ENCODE measurements at places on chromosomes 4 and X.
A peak's percentile ranks its signal among the peaks of the same experiment; 100 is the strongest.

DNA sequence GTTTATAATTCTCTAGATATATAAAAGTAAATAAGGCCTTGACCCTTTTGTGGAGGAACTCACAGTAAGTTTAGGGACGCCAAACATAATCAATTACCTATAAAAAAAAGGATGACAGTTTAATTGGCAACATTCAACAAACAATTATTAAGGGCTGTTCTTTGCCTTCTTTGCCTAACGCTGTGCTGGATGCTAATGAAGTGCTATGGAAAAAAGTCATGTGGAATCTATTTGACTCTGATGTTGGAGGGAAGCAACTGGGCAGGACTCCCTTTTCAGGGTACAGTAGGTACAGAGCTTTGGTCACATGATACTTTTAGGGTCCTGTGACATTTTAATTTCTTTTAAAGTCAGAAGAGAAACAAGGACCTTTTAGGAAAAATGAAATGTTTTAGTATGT lies 91.1 kb downstream of the PCDH7 start:
- no peak for DNase-seq

- DNase-seq, result no peak
Measured at GRCh38 chr4:11038926-11039325, 354.4 kb upstream of the CLNK start.

GRCh38 chr4:60544981-60545380 lies 655.1 kb upstream of the ADGRL3 start:
- DNase-seq, result no peak

DNA sequence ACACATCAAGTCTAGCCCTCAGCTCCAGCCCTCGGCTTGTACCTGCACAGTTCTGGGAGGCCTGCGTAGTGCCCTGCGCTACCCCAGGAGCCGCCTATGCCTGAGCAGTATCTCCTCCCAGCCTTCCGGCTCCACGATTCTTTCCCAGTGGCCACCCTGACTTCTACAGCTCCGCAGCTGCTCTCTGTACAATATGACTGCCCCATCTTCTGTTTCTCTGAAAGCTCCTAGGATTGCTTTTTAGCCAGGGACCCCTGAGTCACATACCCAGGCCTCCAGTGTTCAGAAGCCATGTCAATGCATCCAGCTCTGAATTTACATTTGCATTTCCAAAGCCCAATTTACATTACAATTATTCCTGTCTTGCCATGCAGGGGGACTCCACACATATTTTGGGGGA lies 135.5 kb downstream of the PJA1 start:
- DNase-seq, result no peak

DNA sequence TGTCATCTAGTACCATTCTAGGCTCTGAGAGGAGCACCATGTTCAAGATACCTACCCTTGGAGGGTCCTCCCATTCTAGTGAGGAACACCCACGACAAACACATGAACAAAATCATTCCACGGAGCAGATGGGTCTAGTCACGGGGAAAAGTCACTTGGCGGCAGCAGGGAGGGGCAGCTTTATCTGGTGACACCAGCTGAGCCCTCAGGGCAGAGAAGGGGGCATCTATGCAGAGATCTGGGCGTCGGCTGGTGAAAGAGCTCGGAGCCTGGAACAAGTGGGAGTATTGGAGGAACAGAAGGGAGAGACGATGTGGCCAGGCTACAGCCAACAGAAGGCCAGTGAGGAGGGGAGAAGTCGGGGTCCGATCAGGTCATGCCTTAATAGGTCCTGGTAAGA lies 11.9 kb upstream of the PDHA1 start:
- DNase-seq, result no peak

- DNase-seq, result no peak
Measured at GRCh38 chrX:147910607-147911006, 1.1 kb upstream of the FMR1 start.

- DNase-seq, result no peak
Measured at GRCh38 chr4:102103368-102103767, 241.9 kb downstream of the SLC39A8 start.

- no peak for DNase-seq
Measured at GRCh38 chrX:80810365-80810978, 795 bp upstream of the BRWD3 start.

- no peak for DNase-seq
Measured at GRCh38 chr4:165986956-165987698, 114.1 kb downstream of the TLL1 start.

- DNase-seq, result no peak
Measured at GRCh38 chr4:138236037-138236436, 6.1 kb downstream of the SLC7A11 start.

GRCh38 chr4:80809039-80809729 lies 221.3 kb upstream of the BMP3 start:
- DNase-seq, result no peak

DNA sequence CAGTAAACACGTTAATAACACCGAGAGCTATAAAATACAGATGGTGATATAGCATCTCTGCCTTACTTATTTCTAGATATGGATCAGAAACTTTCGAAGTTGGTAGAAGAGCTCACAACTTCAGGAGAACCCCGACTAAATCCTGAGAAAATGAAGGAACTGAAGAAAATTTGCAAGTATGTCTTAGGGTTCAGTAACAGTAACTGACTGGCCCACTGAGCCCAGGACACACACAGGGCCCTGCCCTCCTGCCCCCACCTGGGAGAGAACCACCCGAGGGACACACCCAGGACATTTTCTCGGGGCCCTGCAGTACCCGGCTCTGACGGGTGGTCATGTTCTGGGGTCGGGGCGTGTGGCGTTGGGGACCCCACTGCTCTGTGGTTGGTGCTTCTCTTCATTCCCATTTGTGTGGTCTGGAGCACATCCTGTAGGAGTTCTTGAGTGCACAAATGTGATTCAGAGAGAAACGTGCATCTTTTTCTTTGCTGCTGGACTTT lies 1.1 kb downstream of the UVSSA start:
- DNase-seq, result no peak

GRCh38 chr4:100421361-100421978 lies 96.4 kb downstream of the EMCN start:
- DNase-seq, result no peak

DNA sequence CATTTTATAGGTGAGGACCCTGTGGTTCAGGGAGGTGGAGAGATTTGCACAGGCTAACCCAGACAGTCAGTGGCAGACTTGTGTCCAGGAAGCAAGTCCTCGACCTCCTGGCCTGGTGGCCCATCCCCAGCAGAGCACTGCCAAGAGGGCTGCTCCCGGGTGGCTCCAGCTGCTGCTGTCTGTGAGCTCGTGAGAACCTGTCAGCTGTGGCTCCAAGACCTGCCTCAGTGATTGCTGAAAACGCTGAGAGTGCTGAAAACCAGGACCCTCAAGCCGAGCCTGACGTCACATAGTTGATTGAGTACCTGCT lies 74.2 kb downstream of the RTL9 start:
- DNase-seq, result no peak

- no peak for DNase-seq
Measured at GRCh38 chrX:13511241-13511943, 58.0 kb upstream of the EGFL6 start.

DNA sequence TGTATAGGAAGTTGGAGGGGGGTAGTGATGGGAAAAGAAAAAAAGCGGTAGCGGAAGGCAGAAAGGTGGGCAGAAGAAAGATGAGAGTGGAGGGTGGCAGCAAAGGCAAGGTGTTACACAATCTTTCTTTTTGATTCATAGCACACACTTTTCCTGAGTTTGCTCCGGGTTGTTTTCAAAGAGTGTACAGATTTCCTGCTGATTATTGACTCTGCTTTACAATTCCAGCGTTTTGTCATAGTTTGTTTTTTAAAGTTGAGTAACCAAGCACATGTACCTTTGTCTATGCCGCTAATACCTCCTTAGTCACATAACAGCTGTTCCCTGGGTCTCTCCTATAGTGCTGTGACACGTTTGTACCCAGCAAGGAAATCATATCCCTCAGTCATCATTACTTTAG lies 50.3 kb downstream of the AGA start:
- DNase-seq, result no peak

DNA sequence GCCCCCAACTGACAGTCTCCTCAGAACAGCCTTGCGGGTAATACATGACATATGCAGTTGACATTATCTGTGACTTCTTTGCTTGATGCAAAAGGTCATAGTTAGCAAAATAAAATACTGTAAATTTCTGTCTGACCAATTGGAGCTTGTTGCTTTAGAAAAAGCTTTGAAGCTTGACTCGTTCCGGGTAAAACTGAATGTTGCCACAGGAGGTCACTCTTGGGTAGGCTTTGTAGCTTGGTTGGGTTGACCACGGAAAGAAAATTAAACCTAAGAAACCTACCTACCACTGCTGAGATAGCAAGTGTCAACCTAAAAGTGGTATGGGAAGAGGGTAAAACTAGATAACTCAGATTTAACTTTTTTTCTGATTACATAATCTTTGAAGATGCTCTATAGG lies 23.2 kb downstream of the PRPS2 start:
- peak; percentile 18 for DNase-seq

- DNase-seq, result no peak
Measured at GRCh38 chr4:20641976-20642375, 58.3 kb upstream of the PACRGL start.

GRCh38 chr4:180057891-180058671 lies 2185.1 kb upstream of the TENM3 start:
- no peak for DNase-seq

- no peak for DNase-seq
Measured at GRCh38 chrX:38558686-38559085, 2.7 kb upstream of the TSPAN7 start.

- DNase-seq, result no peak
Measured at GRCh38 chr4:182019148-182019652, 224.0 kb upstream of the TENM3 start.

DNA sequence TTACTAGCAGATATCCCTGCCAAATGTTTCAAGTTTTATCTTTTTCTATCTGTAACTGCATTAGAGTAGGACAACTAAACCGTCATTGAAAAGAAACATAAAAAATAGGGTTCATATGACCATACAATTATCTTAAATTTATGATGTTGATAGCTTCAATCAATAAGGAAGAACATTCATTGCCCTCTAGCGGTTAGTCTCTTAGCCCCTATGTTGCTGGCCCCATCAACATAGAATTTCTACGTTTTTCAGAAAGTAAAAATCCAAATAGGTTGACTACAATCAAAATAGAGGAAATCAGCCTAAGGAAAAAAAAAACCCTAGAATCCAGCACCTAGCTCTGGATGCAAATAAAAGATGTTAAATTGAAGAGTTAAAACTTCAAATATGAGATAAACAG lies 225.1 kb upstream of the ITM2A start:
- no peak for DNase-seq

DNA sequence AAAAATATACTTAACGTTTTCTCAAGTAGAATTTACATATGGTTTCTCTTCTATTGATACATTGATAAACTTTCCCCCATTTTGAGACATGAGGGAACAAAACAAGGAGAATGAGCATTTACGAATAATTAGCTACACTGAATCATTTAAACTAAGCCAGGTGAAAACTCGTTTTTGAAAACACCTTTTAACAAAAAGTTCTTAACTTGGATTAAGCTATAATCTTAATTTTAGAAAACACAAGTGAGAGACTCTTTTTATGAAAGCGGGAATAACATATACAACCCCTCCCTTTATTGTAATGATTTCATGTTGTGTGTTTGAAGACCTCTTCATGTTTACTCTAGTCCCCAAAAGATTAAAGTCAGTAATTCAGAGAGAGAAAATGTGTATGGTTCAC lies 20.1 kb downstream of the PDLIM3 start:
- DNase-seq, result no peak

GRCh38 chr4:28179126-28179525 lies 1318.5 kb downstream of the STIM2 start:
- DNase-seq, result no peak

DNA sequence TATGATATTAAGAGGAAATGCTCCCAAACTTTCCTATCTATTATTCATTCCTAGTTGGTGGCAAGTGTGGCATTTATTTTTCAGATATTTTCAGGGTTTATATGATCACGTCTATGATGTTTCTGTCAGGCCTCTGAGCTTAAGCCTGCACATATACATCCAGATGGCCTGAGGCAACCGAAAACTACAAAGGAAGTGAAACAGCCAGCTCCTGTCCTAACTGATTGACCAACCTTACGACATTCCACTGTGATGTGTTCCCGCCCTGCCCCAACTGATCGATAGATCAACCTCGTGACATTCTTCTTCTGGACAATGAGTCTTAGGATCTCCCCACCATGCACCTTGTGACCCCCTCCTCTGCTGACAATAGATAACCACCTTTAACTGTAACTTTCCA lies 67.6 kb upstream of the CTSO start:
- DNase-seq, result no peak

DNA sequence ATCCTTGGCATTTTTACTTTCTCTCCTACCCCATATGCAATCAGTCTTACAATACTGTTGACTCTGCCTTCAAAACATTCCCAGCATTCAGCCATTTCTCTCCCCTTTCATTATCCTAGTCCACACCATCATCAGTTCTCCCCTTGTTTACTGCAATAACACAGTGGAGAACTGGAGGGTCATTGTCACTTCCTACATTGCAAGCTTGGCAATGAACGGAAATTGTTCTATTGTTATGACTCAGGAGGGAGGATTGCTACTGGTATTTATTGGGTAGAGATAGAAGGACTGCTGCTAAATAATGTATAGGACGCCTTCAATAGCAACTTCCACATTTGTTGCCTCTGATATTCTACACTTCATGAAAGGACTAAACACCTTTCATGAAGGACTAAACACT lies 231.8 kb downstream of the BANK1 start:
- DNase-seq, result no peak

DNA sequence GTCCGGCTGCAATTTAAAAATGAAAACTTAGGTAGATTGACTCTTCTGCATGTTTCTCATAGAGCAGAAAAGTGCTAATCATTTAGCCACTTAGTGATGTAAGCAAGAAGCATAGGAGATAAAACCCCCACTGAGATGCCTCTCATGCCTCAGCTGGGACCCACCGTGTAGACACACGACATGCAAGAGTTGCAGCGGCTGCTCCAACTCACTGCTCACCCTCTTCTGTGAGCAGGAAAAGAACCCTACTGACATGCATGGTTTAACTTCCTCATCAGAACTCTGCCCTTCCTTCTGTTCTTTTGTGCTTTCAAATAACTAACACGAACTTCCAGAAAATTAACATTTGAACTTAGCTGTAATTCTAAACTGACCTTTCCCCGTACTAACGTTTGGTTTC lies 41.0 kb downstream of the MAP7D3 start:
- DNase-seq, result no peak

- no peak for DNase-seq
Measured at GRCh38 chrX:102846544-102847236, 90.4 kb upstream of the RAB40AL start.

GRCh38 chrX:54208531-54208930 lies 25.5 kb upstream of the FAM120C start:
- DNase-seq, result peak; percentile 18

DNA sequence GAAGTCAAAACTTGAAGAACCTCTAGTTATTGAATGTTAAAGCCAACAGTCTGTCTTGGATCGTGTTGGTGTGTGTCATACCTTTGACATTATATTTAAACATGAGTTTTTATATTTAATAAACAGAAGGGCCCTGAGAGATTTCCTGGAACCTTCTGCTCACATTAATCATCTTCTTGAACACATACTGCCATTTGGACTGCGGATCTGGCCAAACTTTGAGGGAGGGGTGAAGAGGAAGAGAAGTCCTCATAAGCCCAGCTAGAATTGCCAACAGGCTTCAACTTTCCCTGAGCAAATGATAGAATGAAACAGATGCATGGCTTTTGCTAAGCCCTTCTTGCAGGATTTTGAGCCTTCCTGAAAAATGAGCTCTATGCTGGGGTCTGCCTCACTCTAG lies 27.4 kb downstream of the CCKAR start:
- no peak for DNase-seq

- DNase-seq, result no peak
Measured at GRCh38 chrX:139905743-139906142, 27.1 kb downstream of the ATP11C start.

GRCh38 chr4:149077181-149077580 lies 635.0 kb upstream of the NR3C2 start:
- DNase-seq, result no peak

- no peak for DNase-seq
Measured at GRCh38 chr4:42600578-42600977, 56.3 kb downstream of the ATP8A1 start.

All from AG09309 (cell line).